ENCODE measurements at places on chromosomes 6 and 20.

DNA sequence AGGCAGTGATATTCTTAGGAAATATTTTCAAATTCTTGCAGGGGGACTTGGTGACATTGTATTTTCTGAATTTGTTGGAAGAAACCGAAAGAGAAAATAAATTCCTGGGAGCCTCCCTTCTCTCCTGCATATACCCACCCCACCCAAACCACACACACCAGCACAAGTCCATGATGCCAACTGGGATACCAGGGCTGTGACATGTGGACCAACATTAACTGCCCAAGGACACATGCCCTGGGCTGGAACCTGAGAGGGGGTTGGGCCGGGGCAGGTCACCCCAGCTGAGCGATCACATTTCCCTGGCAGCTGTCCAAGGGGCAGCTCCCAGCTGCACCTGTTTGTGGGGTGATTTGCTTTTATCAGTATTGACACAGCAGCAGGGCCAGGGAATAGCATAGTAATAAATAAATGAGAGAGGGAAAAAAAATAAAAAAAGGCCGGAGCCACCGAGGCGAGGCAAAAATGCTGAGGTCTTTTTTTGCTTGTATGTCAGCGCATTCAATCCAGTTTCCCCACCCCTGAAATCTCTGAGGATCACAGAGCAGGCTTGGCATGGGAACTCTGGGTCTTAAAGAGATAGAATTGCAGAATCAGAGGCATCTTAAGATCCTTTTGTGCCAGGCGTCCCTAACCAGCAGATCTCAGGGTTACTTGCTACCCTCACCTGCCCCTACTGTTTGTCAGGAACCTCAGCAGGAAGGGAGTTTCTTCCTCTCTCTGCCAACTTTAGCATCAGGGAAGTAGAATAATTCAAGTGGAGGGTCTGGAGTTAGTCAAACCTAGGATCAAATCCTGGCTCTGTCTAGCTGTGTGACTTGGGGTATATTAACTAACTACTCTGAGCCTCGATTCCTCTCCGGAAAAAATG, 66.5 kb upstream of the PIM1 start:
- DNase-seq = no peak

DNA sequence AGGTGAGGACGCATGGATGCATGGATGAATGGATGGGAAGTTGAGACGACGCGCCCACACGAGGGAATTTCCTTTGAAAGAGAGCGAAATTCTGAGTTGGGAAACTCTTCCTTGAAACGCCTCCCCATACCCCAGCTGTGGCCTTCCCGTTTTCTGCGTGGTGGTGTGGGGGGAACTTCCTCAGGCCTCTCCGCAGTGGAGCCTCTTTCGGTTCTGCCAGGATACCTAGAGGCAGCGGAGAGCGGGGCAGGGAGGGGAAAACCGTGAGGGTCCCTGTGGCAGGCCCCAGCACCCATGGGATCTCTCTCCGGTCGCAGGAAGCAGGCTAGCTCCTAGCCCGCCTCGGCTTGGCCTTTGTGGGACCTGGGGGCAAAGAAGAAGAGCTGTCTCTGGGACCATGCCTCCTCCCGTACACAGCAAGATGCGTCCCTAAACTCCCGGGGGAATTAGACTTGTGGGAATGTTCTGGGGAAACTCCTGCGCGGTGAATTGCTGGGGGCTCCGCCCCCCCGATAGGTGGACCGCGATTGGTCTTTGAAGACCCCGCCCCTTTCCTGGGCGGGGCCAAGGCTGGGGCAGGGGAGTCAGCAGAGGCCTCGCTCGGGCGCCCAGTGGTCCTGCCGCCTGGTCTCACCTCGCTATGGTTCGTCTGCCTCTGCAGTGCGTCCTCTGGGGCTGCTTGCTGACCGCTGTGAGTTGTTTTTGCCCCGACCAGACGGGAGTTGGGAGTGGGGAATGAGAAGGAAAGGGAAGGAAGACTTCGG, at the start of gene CD40:
Gene CD40, plus strand, starts transcription at position 611 of the 764 bp plus-strand sequence. Its CDS starts 30 bp downstream, at position 641.
- DNase-seq = peak; percentile 60

DNA sequence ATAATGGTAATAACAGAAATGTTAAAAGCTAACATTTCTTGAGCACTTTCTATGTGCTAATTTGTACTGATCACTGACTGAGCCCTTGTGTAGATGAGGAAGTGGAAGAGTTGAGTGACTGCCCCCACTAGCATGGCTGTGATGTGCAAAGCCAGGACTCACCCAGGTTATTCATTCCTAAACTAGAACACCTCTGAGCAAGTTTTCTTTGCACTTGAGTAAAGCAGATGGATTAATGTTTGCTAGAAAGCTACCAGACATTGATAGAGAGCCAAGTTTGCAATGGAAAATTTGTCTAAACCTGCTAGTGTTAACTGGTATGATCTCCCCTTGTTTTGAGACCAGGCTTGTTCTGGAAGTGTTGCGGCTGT, 467.4 kb upstream of the PLCB4 start:
- no peak for DNase-seq

GRCh38 chr6:124964764-124965105, 2.5 kb downstream of the RNF217 start:
- DNase-seq = no peak

- DNase-seq = no peak
These were observed 170.6 kb upstream of the THBS2 start for GRCh38 chr6:169424149-169424804.

- no peak for DNase-seq
These were observed 222.5 kb downstream of the SYNDIG1 start for GRCh38 chr20:24691901-24692351.

DNA sequence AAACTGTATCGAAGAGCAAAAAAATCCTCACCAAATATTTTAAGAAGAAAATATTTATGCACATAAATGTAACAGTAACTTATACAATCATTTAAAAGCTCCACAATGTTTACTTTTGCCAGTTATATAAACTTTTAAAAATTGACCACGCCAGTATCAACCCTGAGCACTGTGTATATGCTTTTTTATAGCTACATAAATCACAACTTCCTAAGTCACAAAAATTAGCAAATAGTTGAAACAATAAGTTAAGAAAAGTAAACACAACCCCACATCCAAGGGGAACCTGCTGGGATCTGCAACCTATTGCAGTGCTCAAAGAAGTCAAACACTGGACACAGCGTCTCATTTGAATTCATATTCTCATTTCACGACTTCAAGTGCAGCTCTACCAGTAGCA, 89.8 kb upstream of the DST start:
- DNase-seq = no peak

DNA sequence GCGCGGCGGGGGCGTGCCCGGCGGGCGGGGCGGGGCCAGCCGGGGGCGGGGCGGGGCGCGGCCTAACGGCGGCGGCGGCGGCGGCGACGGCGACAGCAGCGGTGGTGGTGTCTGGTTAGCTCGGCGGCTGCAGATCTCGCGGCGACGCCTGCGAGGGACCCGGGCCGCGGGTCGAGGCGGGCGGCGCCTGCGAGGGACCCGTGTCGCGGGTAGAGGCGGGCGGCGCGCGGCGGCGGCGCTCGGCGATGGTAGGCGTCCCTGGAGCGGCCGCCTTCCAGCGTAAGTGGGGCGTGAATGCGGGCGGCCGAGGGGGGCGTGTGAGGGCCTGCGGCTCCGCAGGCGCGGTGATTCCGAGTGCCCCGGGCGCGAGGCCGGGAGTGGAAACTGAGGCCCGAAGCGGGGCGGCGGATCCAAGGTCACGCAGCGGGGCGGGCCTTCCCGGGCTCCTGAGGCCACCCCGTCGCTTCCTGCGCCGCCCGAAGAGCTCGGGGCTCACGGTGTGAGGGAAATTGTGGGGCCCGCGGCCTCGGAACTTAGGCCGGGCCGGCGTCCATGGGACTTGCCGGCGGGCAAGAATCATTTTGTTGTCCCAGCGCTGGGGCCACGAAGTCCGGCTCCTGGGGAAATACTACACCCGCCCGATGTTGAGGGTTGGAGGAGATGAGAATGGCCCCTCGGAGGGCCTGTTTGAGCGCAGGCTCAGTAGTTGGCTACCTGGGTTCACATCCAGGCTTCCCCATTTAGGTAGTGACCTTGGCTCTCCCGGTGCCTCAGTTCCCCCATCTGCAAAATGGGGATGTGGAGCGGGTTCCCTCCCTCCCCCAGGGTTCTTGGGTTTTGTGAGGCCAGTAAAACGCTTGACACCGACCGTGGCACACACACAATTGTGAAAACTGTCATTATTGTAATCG, at the start of gene CBFA2T2:
Gene CBFA2T2, plus strand, starts transcription at position 74 of the 911 bp plus-strand sequence. Its CDS starts 172 bp downstream, at position 246.
- peak; percentile 54 for DNase-seq

- DNase-seq = no peak
These were observed 66.6 kb upstream of the CTNNBL1 start for GRCh38 chr20:37627060-37627766.

- no peak for DNase-seq
These were observed 391 bp upstream of the B3GAT2 start for GRCh38 chr6:70957284-70957617.

- DNase-seq = no peak
These were observed 58.2 kb upstream of the TRAF3IP2 start for GRCh38 chr6:111663692-111664564.

GRCh38 chr6:25127076-25127837, 151.9 kb upstream of the CARMIL1 start:
- no peak for DNase-seq

DNA sequence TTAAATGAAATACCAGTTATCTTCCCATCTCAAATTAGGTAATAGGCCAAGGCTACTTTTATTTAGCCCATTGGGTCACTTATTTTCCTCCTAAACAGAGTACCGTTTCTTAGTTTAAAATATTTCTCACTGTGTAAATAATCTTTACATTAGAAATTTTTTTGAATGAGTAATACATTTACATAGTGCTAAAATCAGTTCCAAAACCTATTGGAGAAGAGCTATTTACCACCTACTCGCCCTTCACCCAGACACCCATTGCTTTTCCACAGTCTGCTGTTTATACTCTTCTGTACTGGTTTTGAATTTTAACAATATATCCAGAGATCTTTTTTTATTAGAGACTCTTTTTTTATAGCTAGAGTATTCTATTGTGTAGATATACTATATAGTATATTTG, 36.9 kb downstream of the MCM8 start:
- no peak for DNase-seq

DNA sequence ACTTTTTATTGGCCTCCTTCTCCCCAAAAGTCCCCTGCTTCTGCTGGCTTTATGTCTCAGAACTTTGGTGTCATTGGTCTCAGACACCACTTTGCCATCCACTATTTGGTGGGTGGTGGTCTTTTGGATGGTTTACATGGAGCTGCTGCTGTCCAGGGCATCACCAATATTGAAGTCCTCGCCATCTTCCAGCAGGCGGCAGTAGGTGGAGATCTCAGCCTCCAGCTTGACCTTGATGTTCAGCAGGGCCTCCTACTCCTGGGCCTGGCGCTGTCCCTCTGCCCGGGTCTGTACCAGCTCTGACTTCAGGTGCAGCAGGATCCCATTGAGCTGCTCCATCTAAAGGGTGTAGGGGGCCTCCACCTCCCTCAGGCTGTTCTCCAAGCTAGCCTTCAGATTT, 148.4 kb upstream of the FOXA2 start:
- DNase-seq = no peak

DNA sequence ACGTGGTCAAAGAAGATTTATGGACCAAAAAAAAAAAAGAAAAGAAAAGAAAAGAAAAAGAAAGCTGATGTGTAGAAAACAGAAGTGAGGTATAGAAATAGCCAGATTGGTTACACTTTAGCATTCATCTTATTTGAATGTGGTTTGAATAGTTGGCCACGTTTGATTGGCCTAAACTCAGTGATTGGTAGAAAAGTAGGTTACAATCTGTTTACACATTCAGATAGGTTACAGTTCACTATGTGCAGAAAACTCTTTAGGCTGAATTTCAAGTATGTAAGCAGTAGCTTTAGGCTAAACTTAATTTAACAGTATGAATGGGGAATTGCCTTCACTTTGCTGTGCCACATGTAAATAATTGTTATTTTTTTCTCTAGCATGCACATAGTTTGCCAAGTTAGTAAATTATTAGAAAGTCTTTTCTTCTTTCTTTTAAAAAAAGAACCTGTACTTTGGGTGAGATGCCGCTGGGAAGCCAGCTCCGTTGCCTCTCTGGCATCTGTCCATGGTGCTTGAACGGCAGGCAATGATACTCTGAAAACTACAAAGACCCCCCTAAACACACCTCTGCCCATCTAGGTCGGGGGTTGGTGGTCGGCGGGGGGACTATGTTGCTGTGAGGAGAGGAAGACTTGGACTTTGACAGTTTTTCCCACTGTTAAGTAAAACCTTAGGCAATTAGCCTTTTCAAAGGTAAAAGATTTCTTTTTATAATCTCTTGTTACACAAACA, 173.0 kb downstream of the AIG1 start:
- DNase-seq = no peak

- no peak for DNase-seq
These were observed 191.3 kb upstream of the FOXA2 start for GRCh38 chr20:22775671-22776139.

GRCh38 chr20:49230561-49231133, 11.4 kb downstream of the DDX27 start:
- DNase-seq = no peak

DNA sequence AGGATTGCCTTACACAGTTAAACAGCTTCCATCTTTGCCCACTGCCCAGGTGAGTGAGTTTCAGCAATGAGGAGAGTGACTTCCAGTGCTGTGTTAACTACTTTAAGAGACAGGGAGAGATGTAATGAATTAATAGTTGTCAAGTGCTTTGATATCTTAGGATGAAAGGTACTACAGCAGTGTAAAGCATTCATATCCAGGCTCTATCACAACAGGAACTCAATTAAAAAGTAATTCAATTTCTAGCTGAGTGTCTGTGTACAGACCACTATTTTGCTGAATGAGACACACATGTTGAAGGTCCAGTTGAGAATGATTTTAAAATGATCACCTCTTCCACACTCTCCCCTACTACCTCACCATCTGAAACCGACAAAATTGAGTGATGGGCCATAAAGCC, 70.7 kb upstream of the BEND3 start:
- DNase-seq = no peak

- DNase-seq = no peak
These were observed 2.1 kb downstream of the TFEB start for GRCh38 chr6:41733360-41733706.
